ENCODE measurements at places on chromosomes 1 and 21.

- DNase-seq, result no peak
Measured at GRCh38 chr1:161195171-161195570, 3.7 kb downstream of the ADAMTS4 start.

- DNase-seq, result peak; percentile 3
Measured at GRCh38 chr1:36533897-36534296, 51.2 kb upstream of the CSF3R start.

GRCh38 chr1:110504226-110504625 is 14.7 kb downstream of the KCNA10 start:
- no peak for DNase-seq

DNA sequence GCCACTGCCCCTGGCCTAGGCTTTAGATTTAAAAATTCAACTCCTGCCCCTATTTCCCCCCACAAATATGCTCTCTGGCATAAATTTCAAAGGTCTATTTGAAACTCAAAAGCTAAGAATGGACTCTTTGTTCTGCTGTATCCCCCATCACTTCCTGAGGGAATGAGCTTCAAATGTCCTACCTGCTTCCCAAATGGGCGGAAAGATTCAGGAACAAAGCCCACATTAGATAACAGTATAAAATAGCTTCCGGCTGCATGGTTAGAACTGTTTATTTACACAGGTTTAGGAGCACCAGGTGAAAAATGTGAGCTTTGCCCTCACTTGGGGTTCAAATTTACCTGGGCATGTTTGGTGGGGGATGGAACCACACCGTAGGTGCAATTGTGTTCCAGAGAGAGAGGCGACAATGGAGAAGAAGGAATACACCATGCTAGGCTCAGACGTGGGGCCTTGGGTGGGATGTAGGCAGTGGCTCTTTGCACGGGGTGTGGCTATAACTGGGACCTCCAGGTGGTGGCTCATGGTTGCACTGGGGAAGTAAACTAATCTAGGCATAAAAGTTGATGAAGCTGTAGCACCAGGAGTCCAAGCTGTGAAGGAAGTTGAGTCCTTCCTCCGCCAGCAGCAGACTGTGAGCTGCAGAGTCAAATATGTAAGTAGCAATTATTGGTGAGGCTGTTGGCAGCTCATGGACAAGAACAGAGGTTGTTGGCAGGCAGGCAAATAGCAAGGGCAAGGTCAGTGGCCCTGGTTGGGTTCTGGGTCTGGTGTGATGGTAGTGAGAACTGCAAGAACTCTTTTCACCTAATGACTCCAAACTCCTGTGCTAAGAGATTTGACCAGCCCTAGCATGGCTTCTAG is 41.5 kb upstream of the SRSF10 start:
- DNase-seq, result no peak

DNA sequence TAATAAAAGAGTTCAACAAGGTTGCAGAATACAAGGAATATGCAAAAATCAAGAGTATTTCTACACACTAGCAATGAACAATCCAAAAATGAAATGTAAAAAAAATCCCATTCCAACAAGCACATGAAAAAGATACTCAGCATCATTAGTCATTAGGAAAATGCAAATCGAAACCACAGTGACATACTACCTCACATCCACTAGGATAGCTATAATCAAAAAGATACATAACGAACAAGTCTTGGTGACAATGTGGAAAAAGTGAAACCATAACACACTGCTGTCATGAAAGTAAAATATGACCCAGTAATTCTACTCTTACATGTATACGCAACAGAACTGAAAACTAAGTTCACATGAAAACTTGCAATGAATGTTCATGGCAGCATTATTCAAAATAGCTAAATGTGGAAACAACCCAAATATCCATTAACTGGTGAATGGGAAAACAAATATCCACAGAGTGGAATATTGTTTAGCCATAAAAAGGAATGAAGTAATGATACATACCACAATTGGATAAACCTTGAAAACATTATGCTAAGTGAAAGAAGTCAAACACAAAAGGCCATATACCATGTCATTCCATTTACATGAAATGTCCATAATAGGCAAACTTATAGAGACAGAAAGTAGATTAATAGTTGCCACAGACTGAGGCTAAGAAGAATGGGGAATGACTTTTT is 34.3 kb downstream of the PIK3R3 start:
- DNase-seq, result no peak

GRCh38 chr1:167369175-167369574 is 148.5 kb downstream of the POU2F1 start:
- DNase-seq, result no peak

Measured in coronary artery (tissue), 2 donors.